Stimulated activated CD8-positive, alpha-beta memory T cell treated with anti-CD3 and anti-CD28 coated beads, Interleukin-15, amount 100 ng/mL, for 4 hours (primary cell): ENCODE measurements at places on chromosomes 2 and 18.

- no peak for DNase-seq
These were observed 31.8 kb upstream of the TNFAIP6 start for GRCh38 chr2:151325581-151326095.

GRCh38 chr18:48735080-48735676 lies 196.3 kb downstream of the CTIF start:
- no peak for DNase-seq

DNA sequence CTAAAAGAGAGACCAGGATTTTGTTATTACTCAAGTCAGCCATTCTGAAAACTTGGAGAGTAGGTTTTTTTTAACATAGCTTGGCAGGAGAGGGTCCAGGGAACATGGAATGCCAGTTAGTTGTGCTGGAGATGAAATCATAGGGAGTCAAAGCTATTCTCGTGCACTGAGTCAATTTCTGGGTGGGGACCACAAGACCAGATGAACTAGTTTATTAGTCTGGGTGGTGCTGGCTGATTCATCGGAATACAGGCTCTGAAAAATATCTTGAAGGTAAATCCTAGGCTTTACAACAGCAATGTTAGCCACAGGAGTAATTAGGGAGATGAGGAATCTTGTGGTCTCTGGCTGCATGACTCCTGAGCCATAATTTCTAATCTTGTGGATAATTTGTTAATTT lies 921.4 kb downstream of the TRIB2 start:
- DNase-seq: no peak

GRCh38 chr2:43311276-43311675 lies 84.9 kb upstream of the ZFP36L2 start:
- no peak for DNase-seq

- no peak for DNase-seq
These were observed 376.3 kb upstream of the MYT1L start for GRCh38 chr2:2707206-2707991.

DNA sequence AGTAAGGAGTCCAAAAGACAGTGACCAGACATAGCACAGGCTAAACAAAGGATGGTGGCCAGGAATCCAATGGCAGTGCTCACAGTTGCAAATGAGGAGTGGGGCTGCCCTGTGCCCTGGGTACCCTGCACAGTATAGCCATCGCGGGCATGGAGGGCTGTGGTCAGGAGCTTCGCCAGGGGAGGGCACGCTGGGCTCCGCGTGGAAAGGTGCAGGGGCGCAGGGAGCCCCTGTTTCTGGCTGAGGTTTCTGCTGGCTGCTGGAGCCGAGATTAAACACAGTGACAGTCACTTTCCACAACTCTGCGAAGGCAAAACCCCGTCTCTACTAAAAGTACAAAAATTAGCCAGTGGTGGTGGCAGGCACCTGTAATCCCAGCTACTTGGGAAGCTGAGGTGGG lies 194.7 kb downstream of the GALR1 start:
- no peak for DNase-seq

- DNase-seq: no peak
These were observed 91.0 kb downstream of the PLB1 start for GRCh38 chr2:28586867-28587266.

DNA sequence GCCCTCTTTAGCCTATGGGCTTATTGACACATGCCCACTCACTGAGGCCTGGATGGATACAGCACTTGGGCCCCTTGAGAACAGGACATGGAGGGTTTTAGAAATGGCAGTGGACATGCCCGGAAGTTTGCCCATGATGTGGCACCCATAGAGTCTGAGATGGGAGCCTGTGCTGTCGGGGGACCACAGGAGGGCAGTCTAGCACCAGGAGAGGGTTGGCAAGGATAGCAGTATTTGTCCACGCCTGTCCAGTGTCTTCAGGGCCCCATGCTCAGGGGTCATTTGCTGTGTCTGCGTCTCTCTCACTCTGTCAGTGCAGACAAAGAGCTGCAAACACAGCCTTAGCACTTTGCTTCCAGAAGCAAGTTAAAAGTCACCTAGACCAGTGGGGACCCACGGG lies 48.7 kb downstream of the IL1RL2 start:
- no peak for DNase-seq
